ENCODE measurements at places on chromosomes 6 and 20.
A peak's percentile ranks its signal among the peaks of the same experiment; 100 is the strongest.

DNA sequence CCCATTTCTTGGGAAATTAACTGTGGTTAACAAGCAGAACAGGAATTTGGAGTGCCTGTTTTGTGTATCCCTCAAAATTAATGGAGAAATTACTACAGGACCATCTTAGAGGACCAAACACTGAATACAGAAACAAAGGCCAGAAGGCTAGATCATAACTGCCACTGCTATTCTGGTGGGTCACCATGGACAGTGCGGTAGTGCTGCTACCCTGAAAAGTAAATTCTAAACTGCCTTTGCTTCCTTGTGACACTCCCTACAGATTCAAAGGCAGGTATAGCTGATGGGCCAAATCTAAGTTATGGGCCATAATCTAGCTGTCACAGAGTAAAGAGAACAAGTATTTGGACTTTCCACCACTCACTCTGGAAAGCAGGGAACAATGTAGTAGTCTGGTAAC is 575.8 kb upstream of the ADGRB3 start:
- no peak for DNase-seq

GRCh38 chr6:67666177-67666964 is 968.7 kb upstream of the ADGRB3 start:
- DNase-seq: no peak

- no peak for DNase-seq
These were observed 901 bp downstream of the KCNK15 start for GRCh38 chr20:44746367-44747165.

DNA sequence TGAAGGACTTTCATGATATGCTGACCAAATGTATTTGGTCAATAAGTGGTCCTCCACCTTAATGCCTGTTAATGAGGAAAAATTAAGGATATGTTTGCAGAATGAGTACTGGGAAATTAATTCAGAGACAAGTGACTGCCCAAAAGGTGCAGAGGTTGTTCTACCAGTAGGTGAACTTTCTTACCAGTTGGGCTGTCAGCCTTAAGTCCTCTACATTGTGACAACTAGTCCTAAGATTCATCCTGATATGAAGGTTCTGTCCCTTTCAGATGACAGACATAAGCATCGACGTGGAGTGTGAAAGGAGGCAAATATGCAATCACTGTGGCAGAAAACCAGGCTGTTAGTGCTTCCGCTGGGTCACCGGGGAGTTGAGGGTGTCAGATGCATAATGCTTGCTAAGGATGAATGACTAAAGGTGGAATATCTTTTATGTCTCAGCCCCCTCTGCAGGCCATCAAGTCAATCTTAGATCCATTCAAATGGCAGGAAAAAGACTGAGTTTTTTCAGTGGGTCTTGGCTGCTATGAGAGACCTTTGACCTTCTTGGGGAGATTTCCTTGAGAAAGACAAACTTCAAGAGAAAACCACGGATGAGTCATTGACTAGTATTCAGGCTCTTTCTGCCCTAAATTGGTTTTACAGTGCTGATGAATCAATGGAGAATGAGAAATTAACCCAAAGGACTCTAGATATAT is 226.0 kb downstream of the TPBG start:
- DNase-seq: peak; percentile 58

DNA sequence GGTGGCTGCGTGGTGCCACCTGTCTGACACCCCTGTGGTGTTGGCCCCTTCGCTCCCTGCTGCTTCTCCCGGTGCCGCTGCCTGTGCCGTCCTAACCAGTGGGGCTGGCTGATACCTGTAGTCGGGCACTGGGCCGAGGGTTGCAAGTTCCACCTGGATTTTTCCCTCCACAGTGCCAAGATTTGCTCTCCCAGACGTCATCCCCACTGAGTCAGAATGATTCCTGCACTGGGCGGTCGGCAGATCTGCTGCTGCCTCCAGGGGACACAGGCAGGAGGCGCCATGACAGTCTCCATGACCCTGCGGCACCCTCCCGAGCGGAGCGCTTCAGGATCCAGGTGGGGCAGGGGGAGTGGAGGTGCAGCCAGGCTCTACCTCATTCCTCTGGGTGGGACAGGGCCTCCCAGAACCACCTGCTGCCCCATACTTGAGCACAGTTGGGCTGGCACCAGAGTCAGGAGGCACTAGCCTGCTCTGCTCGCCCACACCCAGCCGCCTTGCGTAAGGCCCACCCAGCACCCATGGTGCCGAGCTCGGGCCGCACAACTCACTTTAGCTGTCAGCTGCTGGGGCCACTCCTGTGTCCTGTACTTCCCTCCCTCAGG is 60.2 kb downstream of the TCP11 start:
- no peak for DNase-seq

DNA sequence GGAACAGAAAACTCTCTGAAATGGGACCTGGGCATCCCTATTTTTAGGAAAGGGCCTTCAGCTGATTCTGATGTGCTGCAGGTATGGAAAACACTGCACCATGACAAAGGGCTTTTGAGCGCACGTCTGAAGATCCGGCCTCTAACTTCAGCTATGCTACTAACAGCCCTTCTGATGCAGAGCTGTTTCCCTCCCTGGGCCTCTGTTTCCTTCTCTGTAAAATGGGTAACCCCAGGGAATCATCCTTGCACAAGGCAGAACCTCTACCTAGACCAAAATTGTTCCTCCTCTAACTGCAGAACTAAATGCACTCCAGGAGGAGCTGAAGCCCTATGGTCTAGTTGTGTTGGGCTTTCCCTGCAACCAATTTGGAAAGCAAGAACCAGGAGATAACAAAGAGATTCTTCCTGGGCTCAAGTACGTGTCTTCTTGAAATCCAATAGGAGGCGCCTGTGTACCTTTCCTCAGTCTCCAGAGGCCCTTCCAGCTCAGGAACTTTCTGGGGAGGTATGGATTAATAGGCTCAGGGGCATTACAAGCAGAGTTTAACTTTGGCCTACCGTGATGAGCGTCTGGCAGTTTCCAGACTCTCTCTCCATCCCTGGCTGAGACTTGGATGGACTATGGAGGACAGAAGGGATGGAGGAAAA is 5.9 kb downstream of the GPX5 start:
- peak; percentile 65 for DNase-seq

GRCh38 chr20:8764344-8764962 is 304.4 kb upstream of the PLCB4 start:
- DNase-seq: no peak

DNA sequence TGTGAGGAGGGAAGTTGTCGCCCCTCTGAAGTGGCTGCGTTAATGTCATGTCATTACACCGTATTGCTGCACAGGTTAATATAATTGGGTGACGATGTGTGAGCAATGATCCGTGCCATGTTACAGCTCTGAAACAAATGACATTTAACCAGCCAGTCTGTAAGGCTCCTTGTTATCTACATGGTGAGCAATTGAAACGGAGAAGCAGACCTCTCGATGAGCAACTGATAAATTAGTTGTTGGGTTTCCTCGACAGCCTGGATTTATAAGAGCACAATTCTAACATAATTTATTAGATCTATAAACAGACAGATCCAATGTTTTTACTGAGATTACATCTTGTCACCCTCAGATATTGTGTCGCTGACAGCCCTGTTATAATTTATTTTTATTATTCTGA is 49.9 kb upstream of the MAFB start:
- DNase-seq: no peak

DNA sequence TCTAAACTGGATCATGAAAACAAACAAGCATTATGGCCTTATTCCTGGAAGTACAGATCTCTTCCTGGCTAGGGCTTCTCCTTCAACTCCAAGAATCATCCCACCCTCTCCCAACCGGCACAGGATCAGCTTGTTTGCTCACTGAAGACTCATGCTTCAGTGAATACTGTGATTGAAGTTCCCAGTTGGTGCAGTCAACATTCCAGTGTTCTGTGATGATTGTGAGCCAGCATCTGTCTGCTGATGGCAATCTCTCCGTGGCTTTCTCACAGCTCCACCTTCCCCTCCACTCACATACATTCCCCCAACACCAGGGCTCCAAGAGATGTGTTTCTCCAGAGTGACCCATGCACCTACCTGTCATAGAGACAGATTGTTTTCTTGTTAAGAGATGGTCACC is 421.3 kb upstream of the BTBD3 start:
- no peak for DNase-seq

GRCh38 chr6:121590438-121590837 is 155.0 kb downstream of the GJA1 start:
- no peak for DNase-seq

DNA sequence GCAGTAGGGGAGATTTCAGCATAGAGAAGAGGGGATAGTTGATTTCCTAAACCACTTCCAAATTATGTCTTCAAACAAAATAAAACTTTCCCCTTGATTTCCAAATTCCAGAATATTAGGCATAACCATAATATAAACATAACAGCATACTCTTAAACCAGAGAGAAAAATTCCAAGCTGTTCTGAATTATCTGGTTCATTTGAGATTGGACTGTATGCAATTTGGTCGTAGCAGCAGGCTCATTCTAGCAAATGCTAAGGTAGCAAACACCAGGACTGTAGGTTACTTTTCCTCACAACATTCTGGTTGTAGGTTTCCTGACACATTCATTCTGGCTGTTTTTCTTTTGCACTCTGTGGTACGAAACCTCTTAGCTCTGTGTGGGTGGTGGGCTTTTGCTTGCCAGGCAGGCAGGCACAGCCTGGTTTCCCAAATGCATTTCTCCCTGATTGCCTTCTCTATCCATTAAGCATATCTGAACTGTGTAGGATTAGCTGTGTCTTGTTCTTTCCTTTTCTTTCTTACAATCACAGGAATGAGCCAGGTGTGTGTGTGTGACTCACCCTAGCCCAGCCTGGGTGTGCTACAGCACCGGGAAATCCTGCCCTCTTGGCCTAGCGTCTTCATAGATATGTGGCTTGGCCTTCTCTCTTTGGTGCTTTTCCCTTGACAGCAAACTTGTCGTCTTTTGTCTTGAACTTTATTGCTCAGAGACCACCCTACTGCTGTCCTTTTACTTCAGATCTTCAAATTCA is 77.1 kb downstream of the JARID2 start:
- DNase-seq: no peak

DNA sequence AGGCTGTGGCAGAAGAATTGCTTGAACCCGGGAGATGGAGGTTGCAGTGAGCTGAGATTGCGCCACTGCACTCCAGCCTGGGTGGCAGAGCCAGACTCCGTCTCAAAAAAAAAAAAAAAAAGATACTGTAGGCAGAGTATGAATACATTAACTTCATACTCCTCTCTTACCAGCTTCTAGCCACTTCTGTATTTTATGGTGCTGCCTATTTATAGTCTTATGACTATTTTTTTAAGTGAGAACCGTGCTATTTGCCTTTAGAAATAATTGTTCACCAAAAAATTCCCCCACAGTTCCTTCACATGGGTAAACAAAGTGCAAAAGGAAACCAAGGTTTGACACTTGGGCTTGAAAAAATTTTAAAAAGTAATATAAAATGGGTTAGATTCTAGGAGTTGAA is 1.5 kb upstream of the SNRNP48 start:
- DNase-seq: no peak

GRCh38 chr6:90494067-90494780 is 92.6 kb downstream of the MAP3K7 start:
- peak; percentile 71 for DNase-seq

DNA sequence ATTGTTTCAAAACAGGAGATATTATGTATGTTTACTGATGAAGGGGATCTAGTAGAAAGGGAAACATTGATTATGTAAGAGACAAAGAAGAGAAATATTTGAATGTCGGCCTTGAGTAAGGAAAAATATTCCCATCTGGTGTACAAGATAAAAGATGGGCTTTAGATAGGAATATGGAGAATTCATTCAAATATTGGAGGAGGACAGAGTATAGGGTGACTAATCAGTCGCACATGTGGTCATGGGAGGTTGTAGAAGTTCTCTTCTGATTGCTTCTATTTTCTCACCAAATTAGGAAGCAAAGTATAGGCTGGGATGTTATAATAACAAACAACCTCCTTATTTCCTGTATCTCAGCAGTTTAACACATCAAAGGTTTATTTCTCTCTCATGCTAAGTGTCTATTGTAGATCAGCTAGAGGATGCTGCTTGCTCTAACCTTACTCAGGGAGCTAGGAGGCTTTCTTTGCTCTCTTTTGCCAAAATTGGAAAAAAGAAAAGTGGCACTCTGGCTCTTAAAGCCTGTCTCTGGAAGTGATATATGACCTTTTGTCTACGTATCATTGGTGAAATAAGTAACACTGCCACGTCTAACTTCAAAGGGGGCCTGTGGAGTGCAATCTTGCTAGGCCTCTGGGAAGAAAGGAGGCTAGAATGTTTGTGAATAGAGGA is 1.2 kb upstream of the HDDC2 start:
- no peak for DNase-seq

DNA sequence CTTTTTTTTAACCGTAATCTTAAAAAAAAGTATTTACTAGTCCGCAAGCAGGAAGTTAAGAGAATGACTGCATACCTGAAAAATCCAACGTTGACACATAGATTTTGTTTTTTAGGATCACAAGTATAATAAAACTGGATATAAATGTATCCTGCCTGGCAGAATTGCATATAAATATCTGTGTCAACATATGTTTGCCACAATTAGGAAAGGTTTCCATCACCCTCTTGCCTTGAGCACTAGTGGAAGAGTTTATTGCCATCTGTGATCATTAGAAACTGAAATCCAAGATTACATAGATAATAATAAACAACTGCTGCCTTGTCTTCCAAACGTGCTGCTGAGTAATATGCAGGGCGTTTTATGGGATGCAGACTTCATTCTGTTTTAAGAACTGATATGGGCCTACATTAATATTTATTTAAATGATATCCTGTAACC is 27.9 kb downstream of the PLEKHG1 start:
- DNase-seq: no peak

- no peak for DNase-seq
These were observed 14.4 kb downstream of the GMPR start for GRCh38 chr6:16252686-16253299.

DNA sequence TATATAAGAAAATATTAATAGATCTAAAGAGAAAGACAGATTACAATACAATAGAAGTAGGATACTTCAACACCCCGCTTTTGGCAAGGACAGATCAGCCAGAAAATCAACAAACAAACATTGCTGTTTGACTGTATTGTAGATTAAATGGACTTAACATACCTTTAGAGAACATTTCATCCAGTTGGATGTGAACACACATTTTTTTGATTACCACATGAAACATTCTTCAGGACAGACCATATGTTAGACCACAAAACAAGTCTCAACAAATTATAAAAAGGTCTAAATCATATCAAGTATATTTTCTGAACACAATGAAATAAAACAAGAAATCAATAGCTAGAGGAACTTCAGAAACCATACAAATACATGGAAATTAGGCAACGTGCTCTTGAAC is 148.2 kb downstream of the TRMT11 start:
- no peak for DNase-seq

DNA sequence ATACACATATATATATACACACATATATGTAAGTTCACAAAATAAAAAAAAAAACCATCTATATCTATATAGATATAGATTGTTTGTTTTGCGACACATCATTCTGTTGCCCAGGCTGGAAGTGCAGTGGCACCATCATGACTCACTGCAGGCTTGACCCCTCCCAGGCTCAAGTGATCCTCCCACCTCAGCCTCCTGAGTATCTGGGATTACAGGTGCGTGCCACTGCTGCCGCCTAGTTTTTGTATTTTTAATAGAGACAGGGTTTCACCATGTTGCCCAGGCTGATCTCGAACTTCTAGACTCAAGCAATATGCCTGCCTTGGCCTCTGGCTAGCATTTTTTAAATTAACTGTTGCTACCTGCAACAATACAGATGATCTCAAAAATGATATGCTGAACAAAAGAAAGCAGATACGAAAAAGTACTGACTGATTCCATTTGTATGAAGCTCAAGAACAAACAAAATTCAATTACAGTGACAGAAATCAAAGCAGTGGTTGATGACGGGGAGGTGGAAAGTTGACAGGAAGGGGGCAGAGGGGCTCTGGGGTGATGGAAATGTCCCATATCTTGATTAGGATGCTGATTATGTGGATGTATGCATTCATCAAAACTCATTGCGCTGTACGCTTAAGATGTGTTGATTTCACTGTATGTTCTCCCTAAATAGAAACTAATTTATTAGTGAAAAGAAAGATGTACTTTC is 49.6 kb downstream of the ATXN1 start:
- no peak for DNase-seq

All from H9 (cell line).